ENCODE measurements at places on chromosomes 3 and 15.

GRCh38 chr15:98506711-98507110 is 141.6 kb upstream of the IGF1R start:
- DNase-seq = no peak

DNA sequence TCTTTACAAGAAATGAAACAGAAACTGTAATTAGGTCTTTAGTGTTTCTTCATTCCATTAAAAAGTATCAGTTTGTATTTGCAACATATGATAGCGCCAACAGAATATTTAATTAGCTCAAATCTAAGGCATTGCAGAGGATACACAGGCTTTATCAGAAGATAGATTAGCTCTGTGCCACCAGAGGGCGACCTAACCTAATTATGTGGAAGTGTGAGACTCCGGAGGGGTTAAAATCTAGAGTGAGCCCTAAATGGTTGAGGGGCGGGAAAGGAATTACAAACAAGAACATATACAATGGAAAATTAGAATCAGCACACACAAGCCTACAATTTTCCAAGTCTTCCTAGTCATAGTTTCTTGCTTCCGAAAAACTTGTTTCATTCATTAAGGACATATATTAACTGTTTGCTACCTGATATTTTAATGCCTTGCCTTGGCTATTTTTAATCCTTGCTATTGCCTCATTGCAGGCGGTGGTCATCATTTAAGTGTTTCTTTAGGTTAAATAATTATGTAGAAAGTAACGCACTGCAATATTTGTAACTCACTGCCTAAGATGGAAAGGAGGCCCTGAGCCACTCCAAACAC is 18.0 kb upstream of the RYR3 start:
- DNase-seq = peak; percentile 75

- DNase-seq = no peak
These were observed 307.8 kb upstream of the AGTR1 start for GRCh38 chr3:148389916-148390315.

- no peak for DNase-seq
These were observed 1085.2 kb upstream of the CADM2 start for GRCh38 chr3:83873550-83873949.

DNA sequence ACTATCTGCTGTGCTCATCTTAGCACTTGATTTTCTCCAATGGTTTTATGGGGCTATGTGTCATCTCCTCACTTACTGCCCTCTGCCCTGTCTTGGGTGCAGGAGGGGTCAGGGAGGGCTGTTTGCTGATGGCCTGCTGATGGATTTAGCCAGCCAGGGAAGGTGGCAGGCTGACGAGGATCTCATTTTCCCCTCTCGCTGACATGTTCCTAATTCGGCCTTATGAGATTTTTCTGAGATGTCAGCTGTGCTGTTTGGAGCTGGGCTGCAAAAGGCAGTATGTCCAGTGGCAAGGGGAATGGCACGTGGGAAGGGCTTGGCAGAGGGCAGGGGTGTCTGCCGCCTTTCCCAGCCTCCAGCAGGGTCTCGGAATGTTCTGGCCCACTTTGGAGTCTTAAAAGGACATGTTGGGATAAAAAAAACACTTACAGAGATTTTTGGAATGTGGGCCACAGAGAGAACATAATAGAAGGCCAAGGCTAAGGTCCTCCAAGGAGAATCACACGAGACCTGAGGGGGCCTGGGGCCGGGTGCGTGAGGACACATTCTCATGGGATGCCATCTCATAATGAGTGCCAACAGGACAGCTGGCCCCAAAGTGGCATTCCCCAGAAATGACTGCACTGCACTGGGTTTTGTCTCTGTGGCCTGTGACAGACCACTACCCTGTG is 303.8 kb downstream of the TLE3 start:
- no peak for DNase-seq

- no peak for DNase-seq
These were observed 116.5 kb downstream of the RTP4 start for GRCh38 chr3:187484547-187485295.

DNA sequence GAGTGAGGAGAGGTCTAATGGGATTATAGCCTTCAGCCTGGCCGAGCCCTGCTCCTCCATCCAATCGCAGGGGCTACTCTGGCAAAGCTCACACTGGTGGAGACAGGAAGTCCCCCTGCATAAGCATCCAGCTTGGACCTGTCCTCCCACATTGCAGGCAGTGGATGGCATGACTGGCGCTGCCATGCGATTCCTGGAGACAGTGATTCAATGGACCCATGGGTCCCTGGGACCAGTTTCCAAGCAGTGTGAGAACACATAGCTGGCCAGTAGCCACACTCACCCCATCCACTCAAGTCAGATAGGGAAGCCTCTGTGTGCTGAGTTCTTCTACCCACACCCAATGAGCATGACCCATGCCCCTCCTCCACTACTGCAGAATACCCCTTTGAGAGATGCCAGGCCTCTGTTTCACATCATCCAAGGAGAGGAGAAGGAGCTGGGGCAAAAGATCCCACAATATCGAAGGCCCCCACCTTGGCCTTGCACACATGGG is 18.1 kb upstream of the POC1A start:
- DNase-seq = no peak

DNA sequence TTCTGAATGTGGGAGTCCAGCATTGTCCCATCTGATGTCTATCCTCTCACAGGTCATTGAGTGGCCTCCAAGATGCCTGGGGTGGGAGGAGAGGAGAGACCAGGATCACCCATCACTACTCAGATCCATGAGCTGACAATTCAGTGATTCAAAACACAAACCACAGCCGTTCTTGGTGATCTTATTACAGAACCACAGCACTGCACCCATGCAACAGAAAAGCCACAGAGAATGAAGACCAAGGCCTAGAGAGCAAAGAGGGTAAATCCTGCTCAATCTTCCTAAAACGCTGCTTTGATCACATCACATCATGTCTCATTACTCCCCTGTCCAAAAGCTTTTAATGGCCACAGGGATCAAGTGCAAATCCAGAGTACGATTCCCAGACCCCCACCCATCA is 23.5 kb downstream of the ANP32A start:
- peak; percentile 47 for DNase-seq

GRCh38 chr3:155843569-155843968 is 10.7 kb downstream of the SLC33A1 start:
- DNase-seq = no peak

DNA sequence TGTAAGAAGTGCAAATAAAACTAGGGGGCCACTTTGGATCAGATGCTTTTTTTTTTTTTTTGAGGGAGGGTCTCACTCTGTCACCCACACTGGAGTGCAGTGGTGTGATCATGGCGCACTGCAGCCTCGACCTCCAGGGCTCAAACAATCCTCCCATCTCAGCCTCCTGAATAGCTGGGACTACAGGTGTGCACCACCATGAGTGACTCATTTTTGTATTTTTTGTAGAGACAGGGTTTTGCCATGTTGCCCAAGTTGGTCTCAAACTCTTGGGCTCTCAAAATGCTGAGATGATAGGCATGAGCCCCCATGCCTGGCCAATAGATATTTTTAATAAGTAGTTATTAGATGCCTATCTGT is 20.8 kb downstream of the CCR1 start:
- no peak for DNase-seq

- no peak for DNase-seq
These were observed 30.5 kb downstream of the GRK7 start for GRCh38 chr3:141793476-141794260.

DNA sequence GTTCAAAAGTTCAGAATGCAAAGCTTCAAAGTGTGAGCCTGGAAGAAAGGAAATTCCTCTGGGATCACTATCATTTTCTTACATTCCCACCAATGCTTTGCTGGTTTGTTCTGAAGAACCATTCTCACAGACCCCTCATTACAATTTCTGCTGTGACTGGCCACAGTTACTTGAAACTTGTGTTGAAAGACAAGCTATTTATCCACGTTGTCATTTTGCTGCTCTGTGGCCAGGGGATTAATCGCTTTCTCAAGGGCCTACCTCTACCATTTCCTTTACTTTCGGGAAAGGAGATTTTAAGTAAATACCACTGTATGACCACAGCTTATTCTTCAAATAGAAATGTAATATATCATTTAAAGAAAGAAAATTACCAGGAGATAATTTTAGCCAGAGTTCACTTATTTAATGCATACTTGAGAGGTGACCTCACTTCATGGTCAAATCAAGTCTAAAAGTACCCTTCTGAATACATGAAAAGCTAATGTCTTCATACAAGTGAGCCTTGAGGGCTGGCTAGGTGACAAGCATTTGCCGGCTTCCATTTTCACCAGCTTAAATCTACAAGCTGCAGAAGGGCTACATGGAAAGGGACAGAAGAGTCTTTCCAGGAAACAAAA is 69.8 kb upstream of the ROBO2 start:
- DNase-seq = no peak

DNA sequence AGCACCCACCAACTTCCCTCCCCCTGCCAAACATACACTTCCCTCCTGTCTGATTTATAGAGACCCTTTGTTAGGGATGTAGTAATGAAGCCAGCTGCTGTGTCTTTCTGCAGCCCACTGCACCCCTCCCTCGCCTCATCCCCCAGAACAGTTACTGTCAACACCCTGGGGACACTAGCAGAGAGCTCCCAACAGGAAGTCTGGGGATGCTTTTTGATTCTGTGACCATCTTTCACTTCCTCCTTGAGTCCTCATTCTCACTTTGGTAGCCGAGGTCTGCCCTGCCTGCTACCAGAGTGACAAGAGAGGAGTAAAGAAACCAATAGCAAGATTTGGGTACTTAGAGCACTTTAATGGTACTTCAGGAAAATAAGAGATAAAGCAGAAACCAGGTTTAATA is 201.6 kb downstream of the SATB1 start:
- peak; percentile 8 for DNase-seq

- no peak for DNase-seq
These were observed 28.4 kb downstream of the CD200R1L start for GRCh38 chr3:112818289-112818688.

- no peak for DNase-seq
These were observed 181.3 kb upstream of the CTDSPL start for GRCh38 chr3:37680401-37680800.

- no peak for DNase-seq
These were observed 106.6 kb upstream of the SEMA6D start for GRCh38 chr15:47610736-47611135.

- DNase-seq = no peak
These were observed 22.3 kb upstream of the LMOD3 start for GRCh38 chr3:69144631-69145245.

GRCh38 chr3:72494626-72495025 is 353.6 kb downstream of the SHQ1 start:
- no peak for DNase-seq

DNA sequence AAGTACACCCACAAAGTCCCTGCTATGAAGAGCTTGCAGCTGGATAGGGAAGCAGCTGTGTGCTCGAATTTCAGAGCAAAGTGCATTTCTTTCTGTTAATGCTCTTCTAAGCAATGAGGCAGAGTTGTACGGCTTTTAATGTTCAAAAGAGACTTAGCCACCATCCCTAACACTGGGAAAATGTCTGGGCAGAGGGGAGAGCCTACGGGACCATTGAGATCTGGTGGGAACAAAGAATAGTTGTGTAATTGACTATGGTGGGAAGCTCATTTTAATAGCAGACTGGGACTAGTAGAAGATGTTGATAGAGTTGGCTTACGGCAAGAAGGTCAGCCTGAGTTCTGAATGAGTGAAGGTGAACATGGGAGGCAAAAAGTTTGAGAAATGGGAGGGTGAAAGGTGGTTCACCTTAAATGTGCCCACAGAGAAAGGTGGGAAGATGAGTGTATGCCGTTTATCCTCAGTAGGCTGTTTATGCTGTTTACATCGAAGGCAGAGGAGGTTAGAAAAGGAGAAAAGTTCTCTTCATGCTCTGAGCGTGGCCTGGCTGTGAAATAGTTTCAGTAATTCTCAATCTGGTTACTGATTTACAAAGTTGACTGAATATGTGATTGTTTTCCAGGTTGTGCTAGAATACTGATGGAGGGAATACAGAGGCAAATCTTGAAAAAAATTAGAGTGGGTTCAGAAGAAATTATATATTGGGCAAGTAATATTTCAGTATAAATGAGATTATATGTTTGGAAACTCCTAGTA is 22.9 kb upstream of the UTS2B start:
- no peak for DNase-seq

- no peak for DNase-seq
These were observed 845.0 kb upstream of the NECTIN3 start for GRCh38 chr3:110226645-110227044.

- DNase-seq = no peak
These were observed 617.5 kb upstream of the NECTIN3 start for GRCh38 chr3:110454066-110454465.

- DNase-seq = no peak
These were observed 159.6 kb downstream of the GHSR start for GRCh38 chr3:172288651-172289050.

DNA sequence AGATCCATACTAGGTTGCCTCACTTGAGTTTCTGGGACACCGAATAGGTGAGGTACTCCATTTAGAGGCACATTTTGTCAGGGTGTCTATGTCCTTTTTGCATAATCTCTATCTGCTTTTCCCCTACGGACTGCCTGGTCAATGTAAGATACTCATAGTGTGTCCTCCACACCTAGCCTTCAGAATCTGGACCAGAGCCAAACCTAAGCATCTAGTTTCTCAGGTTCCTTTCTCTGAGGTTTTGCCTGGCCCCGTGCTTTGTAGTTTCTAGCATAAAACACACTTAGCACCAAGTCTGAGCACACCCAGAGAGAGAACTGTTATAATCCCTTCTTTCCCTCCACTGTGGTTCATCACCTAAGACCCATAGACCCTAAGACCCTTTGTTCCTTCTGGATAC is 105.9 kb upstream of the MLF1 start:
- DNase-seq = no peak

DNA sequence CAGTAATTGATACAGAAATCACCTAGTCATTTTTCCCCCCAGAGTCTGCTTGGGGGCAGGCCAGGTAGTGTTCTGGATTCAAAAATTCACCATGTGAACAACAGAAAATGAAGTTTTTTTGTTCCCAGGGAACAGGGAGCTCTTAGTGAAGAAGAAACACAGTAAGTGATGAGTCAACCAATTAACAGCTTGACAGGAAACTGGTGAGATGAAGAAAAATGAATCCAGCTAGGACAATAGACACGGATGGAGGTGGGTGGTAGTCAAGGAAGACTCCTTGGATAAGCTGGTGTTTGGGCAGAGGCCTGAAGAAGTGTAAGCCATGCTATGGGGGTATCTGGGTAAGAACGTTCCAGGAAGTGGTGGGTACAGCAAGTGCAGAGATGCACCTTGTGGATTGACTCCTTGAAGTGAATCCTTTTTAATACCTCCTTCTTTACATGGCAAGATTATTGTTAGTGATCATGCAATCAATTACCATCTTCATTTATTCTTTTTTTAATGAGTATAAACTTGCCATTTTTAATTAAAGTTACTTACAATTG is 339.9 kb upstream of the RGMA start:
- DNase-seq = no peak

GRCh38 chr15:31484986-31485385 is 158.4 kb downstream of the KLF13 start:
- no peak for DNase-seq
